Neuronal stem cell (in vitro differentiated cells): ENCODE measurements at places on chromosomes 2 and 18.

- no peaks in the 10 kb centered on the region for H3K4me1 ChIP-seq
- peaks cover 2% of the 10 kb centered on the region for H3K36me3 ChIP-seq
- no peaks in the 10 kb centered on the region for H3K27me3 ChIP-seq
- no peak for DNase-seq
- H3K27ac ChIP-seq = no peak overlapping the region
Observed at GRCh38 chr18:79816981-79817606, 19.4 kb downstream of the KCNG2 start.

- H3K27ac ChIP-seq = no peak overlapping the region
- H3K4me1 ChIP-seq = peaks cover 2% of the 10 kb centered on the region
- H3K27me3 ChIP-seq = no peaks in the 10 kb centered on the region
- no peaks in the 10 kb centered on the region for H3K36me3 ChIP-seq
- no peak overlapping the region for H3K4me3 ChIP-seq
- DNase-seq = no peak
Observed at GRCh38 chr2:16726147-16726546, 60.5 kb upstream of the CYRIA start.

DNA sequence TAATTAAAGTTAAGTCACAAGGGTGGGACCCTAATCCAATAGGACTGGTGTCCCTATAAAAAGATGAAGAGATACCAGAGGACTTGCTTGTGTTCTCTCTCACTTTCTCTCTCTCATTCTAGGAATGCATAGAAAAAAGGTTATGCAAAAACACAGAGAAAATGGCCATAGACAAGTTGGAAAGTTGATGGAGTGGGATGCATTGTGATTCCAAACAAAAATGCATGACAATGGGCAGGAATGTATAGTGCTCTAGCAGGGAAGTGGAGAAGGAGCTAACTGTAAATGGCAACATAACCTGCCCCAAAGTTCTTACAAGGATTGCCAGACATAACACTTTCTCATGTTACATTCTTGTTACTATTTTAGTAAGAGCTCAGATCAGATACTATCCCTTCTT is 301.6 kb upstream of the LRATD1 start:
- H3K4me1 ChIP-seq = no peaks in the 10 kb centered on the region
- no peak overlapping the region for H3K27ac ChIP-seq
- no peak for DNase-seq
- H3K27me3 ChIP-seq = no peaks in the 10 kb centered on the region

- H3K27me3 ChIP-seq = no peaks in the 10 kb centered on the region
- no peaks in the 10 kb centered on the region for H3K36me3 ChIP-seq
Observed at GRCh38 chr2:20496942-20497341, 50.1 kb downstream of the RHOB start.

DNA sequence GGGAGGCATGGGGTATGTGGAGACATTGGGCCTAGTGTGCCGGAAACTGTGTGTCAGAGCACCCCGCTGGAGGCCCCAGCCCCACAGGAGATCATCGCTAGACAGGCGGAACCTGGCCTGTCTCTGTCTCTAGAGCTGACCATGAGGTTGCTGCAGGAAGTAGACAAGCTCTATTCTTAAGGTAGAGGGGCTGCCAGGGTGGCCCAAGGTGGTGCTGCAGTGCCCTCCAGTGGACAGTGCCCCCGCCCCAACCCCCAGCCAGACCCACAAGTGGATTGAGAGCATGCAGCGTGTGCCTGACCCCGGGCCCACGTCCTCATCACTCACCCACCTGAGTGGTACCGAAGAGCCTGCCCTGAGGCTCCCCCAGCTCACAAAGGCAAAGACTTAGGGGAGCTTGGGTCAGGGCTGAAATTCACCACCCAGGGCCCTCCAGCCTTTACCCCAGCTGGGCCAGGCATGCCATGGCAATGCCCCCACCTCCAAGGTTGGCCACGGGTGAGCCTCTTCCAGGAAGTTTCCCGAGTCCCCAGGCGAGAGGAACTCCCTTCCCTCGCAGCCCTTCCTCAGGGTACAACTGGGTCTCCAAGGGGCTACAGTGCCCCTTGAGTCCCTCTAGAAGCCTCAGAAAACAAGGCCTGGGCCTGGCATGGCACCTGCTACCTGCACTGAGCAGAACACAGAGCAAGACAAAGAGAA is 155.0 kb downstream of the TTC32 start:
- no peaks in the 10 kb centered on the region for H3K27me3 ChIP-seq
- H3K4me3 ChIP-seq = no peak overlapping the region
- H3K36me3 ChIP-seq = no peaks in the 10 kb centered on the region
- DNase-seq = peak; percentile 27

- H3K36me3 ChIP-seq = no peaks in the 10 kb centered on the region
- DNase-seq = no peak
- H3K27me3 ChIP-seq = no peaks in the 10 kb centered on the region
- H3K4me1 ChIP-seq = peaks cover 6% of the 10 kb centered on the region
Observed at GRCh38 chr18:58756148-58756547, 84.9 kb downstream of the MALT1 start.

GRCh38 chr18:7317804-7318231 is 86.9 kb downstream of the LRRC30 start:
- no peaks in the 10 kb centered on the region for H3K27me3 ChIP-seq
- H3K4me3 ChIP-seq = no peak overlapping the region
- no peak overlapping the region for H3K27ac ChIP-seq
- no peaks in the 10 kb centered on the region for H3K4me1 ChIP-seq

GRCh38 chr2:227864161-227864756 is 7.2 kb upstream of the DAW1 start:
- H3K4me1 ChIP-seq = no peaks in the 10 kb centered on the region
- H3K27ac ChIP-seq = no peak overlapping the region
- H3K36me3 ChIP-seq = no peaks in the 10 kb centered on the region
- no peak overlapping the region for H3K4me3 ChIP-seq

DNA sequence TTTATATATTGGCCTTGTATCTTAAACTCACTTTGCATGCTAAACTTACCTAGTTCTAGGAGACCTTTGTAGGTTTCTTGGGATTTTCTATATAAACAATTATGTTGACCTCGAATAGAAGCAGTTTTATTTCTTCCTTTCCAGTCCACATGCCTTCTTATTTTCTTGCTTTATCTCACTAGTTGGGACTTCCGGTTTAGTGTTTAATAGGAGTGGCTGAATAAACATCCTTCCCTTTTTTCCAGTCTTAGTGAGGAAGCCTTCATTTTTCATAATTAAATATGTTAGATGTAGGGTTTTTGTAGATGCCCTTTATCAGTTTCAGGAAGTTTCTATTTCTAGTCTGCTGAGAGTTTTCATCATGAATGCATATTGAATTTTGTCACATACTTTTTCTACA is 347.3 kb upstream of the HNRNPA3 start:
- H3K27me3 ChIP-seq = no peaks in the 10 kb centered on the region
- H3K4me1 ChIP-seq = no peaks in the 10 kb centered on the region
- DNase-seq = no peak
- no peak overlapping the region for H3K27ac ChIP-seq
- H3K4me3 ChIP-seq = no peak overlapping the region
- H3K36me3 ChIP-seq = no peaks in the 10 kb centered on the region

- H3K4me3 ChIP-seq = no peak overlapping the region
- no peaks in the 10 kb centered on the region for H3K36me3 ChIP-seq
- no peaks in the 10 kb centered on the region for H3K27me3 ChIP-seq
- H3K27ac ChIP-seq = no peak overlapping the region
- DNase-seq = peak; percentile 62
Observed at GRCh38 chr18:62586151-62586774, 63.4 kb downstream of the ZCCHC2 start.

DNA sequence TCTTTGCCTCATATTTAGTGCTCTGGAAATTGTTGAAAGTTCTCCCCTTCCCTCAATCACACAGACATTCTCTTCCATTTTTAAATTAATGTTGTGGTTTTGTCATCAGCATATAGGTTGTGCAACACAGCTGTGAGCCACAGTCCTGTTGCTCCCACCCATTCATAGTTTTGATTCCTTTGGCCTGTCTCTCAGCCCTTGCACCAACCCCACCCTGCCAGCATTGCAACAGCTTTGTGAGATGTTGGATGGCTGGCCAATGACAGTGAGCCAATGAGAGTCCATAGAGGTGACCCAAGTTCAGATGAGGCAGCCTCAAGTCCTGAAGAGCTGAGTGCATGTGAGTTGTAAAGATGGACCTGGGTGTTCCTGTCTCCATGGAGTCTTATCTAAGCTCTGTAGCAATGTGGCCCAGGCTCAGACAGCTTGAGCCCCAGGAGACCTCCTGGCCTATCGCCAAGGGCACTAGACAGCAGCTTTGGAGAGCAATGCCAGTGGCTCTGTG is 775.5 kb downstream of the RNF144A start:
- H3K27me3 ChIP-seq = no peaks in the 10 kb centered on the region
- no peak overlapping the region for H3K4me3 ChIP-seq
- H3K36me3 ChIP-seq = no peaks in the 10 kb centered on the region

DNA sequence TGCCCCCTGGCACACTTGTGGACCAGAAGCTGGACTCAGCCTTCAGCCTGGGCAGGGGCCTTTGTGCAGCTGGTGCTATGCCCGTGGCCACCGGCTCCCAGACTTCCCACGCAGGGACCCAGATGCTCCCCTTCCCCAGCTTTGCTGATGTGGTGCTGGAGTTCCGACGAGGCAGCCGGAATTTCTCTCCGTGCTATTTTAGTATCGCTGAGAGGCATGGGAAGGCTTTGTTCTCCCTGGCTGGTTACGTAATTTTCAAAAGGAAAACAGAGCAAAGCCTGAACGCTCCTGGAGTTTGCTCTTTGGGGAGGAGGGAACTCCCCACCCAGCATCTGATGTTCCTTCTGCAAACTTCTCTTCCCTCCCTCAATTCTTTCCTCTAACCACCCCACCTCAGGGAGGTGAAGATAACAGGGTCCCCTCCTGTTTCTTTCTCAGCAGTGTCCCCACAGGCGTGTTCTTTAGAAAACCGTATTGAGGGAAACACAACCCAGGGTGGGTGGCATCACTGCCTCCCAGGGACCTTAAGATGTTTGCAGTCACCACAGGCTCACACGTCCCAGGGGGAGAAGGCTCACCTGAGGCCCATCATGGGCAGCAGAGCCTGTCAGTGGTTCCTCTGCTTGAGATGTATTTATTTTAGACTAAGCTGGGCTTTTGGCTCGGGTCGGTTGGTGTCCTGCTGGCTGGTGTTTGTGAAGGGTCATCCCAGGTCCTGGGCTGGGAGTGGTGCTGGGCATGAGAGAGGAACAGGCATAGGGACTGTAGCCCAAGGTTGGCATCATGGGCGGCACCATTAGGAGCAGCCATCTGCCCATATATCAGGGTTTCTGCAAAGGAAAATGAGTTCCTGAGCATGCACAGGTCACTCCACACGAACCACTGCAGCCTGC is 95.0 kb downstream of the MAPK4 start:
- no peaks in the 10 kb centered on the region for H3K27me3 ChIP-seq
- DNase-seq = no peak
- no peaks in the 10 kb centered on the region for H3K4me1 ChIP-seq

DNA sequence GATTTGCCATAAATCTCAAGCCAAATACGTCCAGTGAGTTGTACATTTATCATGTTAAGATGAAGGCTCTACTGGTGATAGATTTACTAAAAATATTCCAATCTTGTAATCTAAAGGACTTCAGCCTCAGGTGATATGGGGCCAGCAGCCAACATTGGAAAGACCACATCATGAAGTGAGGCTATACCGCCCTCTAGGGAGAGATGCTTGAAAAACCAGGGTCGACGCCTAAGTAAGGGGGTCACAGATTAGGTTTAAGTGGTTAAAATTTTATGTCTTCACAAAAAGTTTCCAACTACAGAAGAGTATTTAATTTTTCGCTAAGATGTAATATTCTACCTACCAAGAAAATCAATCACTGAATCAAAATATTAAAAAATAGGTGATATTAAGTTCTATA is 33.3 kb downstream of the DOCK10 start:
- H3K4me3 ChIP-seq = no peak overlapping the region
- peaks cover 9% of the 10 kb centered on the region for H3K4me1 ChIP-seq
- no peaks in the 10 kb centered on the region for H3K27me3 ChIP-seq
- no peaks in the 10 kb centered on the region for H3K36me3 ChIP-seq
- DNase-seq = no peak

DNA sequence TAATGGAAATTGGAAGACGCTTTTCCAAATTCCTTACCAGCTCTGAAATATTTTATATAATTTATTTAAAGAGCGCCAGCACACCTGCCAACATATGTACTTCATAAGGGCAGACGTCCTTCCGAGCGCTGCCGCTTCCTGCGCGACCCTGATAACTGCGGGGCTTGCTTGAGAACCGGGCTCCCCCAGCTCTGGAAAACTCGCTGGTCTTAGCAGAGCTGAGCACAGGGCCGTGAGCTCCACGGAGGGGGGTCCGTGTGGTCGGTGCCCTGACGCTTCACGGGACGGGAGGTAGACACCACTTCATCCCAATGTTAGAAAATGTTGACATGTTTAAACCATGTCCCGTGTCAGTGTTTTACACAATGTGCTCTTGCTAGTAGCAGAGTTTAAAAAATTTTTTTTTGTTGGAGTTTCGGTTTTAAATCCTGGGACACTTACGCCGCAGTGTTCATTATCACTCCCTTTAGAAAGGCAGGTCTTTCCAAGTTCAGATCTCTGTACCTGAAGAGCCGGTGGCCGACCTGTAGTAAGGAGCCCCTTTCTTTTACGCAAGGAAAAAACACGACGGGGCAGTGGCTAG is 1.6 kb downstream of the NFATC1 start:
- no peak overlapping the region for H3K27ac ChIP-seq
- DNase-seq = no peak
- H3K27me3 ChIP-seq = peaks cover 78% of the 10 kb centered on the region
- no peaks in the 10 kb centered on the region for H3K36me3 ChIP-seq
- H3K4me1 ChIP-seq = peaks cover 4% of the 10 kb centered on the region

GRCh38 chr2:168734199-168734760 is 68.2 kb upstream of the NOSTRIN start:
- no peaks in the 10 kb centered on the region for H3K4me1 ChIP-seq
- no peak overlapping the region for H3K4me3 ChIP-seq
- DNase-seq = no peak

GRCh38 chr2:218216336-218216673 is 684 bp upstream of the ARPC2 start:
- peaks cover 4% of the 10 kb centered on the region for H3K4me1 ChIP-seq
- peak overlapping the region; percentile 100 for H3K4me3 ChIP-seq
- DNase-seq = no peak
- no peaks in the 10 kb centered on the region for H3K27me3 ChIP-seq

GRCh38 chr2:230502593-230502992 is 86.6 kb downstream of the SP100 start:
- DNase-seq = no peak
- H3K36me3 ChIP-seq = no peaks in the 10 kb centered on the region
- no peak overlapping the region for H3K27ac ChIP-seq
- H3K4me1 ChIP-seq = no peaks in the 10 kb centered on the region
- H3K27me3 ChIP-seq = no peaks in the 10 kb centered on the region
- H3K4me3 ChIP-seq = no peak overlapping the region

DNA sequence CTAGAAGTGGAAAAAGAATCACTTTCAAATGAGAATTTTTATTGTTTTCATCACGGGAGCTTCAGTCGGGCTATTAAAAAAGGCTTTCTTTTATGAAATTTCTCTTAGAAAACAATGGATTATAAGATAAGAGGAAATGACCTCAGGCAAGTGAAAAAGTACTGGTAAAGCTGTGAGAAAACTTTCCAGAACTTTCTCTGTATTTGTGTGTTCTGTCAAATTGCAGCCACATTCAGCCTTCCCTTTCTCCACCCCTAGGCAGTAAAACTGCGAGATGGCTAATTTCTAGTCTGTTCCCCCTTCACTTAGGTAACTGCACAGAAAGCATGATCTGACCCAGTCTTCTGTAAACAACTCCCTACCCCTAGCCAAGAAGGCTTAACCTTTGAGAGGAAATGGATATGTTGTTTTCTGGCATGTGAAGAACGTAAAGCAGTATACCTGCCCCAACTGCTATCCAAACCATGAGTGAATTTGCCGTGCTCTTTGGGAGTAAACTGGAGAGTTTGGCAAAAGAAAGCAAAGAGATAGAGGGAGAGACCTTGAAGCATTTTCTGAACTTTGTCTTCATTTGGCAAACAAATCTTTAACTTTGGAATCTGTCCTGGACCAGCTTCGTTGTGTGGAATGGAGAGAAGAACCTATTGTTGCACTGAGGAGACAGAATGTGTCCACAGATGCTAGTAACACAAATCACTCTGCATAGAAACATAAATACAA is 105.4 kb downstream of the ETAA1 start:
- H3K27me3 ChIP-seq = no peaks in the 10 kb centered on the region
- no peaks in the 10 kb centered on the region for H3K36me3 ChIP-seq
- no peak overlapping the region for H3K4me3 ChIP-seq
- no peak for DNase-seq
